ENCODE measurements at places on chromosomes 12 and 14.
A peak's percentile ranks its signal among the peaks of the same experiment; 100 is the strongest.

DNA sequence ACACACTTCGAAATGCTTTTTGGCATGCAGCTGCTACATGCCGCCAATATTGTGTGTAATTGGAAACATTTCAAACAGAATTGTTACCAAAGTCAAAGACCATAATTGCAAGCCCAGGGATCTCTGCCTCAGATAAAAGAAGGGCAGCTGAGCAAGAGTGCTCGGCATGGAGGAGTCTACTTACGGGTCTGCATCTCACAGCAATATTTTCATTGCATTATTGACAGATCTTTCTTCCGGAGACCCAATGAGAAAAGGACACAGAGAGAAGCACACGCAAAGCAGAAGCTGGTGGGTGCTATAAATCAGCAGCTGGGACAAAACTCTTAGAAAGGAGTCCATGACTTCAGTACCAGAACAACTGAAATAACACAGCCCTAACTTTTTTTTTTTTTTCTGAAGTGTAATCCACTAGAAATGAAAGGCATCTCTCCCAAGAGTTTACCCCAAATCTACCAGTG lies 4.9 kb downstream of the PRICKLE1 start:
- DNase-seq = no peak

DNA sequence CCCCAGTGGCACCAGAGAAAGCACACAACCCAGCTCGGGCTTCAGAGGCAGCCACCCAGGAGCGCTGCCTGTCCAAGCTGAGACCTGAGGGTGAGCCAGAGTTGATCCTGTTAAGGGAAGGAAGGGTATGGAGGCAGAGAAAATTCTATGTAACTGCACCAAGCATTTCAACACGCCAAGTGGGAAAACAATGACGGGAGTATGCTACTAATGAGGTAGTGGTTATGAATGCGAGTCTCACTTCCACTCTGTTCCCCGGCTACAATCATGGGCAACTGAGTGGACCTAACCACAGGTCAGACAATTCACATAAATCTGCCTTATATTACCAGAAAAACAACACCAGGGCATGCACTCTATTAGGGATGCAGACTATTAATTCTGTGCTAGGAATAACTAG lies 9.9 kb downstream of the ATG14 start:
- DNase-seq = no peak

DNA sequence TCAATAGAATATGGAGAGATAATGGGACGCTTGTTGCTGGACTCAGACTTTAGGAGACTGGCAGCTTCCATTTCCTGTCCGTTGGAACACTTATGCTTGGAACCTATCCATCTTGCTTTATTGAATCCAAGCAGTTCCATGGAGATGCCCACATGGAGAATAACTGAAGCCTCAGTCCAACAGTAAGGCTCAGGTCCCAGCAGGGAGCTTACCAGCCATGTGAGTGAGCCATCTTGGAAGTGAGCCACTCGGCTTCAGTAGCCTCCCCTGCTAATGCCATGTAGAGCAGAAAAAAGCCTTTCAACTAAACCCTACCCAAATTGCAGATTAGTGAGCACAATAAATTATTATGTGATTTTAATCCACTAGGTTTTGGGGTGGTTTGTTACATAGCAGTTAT lies 538.8 kb upstream of the STXBP6 start:
- DNase-seq = no peak

DNA sequence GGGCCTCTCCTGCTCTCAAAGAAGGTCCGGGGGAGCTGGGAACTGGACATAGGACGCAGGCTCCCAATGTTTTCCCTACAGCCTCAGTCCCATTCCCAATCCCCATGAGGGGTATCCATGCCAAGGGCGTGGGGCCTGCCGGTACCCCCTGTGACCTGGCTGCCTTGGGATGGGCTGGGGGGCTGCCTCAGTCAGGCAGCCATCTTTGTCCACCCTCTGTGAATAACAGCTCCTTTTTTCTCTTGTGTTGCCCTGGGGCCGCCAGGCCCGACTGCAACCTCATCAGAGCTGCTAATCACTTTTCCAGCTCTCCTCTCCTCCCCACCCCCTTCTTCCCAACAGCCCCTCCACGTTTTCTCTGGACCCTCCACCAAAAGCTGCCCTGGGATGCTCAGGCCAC lies 11.2 kb downstream of the FIGNL2 start:
- no peak for DNase-seq

DNA sequence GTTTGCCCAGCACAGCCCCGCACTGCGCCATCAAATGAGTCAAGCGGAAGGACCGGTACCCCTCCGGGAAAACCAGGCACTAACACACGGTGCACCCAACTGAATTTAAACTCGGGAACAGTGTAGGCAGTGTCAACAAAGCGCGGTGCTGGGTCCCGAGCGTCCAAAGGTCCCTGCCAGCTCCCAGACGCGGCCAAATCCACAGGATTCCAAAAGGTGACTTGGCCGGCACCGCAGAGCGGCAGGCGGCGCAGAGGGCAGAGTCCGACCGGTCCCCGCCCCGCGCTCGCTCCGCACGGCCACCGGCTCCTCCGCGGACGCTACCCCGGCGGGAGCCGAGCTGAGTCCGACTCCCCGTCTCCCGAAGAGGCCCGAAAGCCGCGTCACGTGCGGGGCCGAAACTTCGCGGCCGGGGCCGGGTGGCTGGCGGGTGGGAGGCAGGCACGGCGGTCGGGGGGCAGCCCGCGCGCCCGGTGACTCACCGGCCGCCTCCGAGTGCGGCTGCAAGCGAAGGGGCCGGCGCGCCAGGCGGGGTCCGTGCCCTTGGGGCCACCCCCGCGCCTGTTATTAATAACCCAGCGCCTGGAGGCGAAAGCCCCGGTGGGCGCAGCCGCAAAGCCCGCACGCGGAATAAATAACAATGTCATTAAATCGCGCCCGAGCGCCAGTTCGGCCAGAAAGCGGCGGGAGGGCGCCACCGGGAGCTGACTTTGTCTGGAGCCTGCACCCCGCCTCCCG lies 863 bp downstream of the DENND5B start:
- peak; percentile 82 for DNase-seq

- no peak for DNase-seq
These were observed 64.5 kb upstream of the NAV3 start for GRCh38 chr12:77766224-77766623.

GRCh38 chr12:98674841-98675240 lies 29.8 kb downstream of the APAF1 start:
- DNase-seq = no peak

DNA sequence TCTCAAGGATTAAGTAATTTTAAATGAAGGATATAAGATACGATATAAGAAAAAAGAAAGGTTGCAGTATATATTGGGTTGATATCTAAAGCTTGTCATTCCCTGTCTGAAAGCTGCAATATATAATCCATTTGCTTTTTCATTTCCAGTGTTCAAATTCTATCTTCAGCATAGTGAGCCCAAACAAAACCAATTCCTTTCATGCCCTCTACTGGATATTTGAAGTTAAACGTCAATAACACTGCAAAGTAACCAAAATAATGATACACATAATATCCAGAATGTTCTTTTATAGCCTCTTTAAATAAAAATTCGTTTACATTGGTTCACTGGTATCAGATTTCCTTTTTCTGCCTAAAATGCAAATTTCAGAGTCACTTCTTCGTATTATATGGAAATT lies 64.5 kb upstream of the DAAM1 start:
- no peak for DNase-seq

DNA sequence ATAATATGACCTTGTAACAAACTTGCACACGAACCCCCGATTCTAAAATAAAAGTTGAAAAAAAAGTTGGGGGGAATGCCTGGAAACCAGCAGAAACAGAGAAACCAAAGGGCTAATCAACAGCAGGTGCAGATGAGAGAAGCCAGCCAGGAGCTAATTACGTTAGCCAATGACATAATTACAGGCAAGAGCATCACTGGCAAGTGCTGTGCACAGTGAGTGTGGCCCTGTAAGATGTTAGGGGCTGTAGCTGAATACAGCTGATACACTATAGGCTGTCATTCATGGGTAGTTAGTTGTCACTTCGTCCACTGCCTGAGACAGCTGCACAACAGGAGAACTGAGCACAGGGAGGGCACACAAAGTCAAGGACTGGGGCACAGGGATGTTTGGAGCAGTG lies 7.3 kb upstream of the FGF23 start:
- DNase-seq = no peak

GRCh38 chr12:60174476-60174875 lies 578.6 kb downstream of the SLC16A7 start:
- DNase-seq = no peak

GRCh38 chr12:99975321-99975720 lies 9.4 kb downstream of the ANKS1B start:
- no peak for DNase-seq
